ENCODE measurements at places on chromosomes 11 and 22. TPM values are rescaled to one million over a fixed set of nuclear protein-coding genes. Genes with fewer than 3 reads are reported as not detected.

OR52I1 gene
- not detected for total RNA-seq

HORMAD2 gene
- not detected for total RNA-seq

TUB gene
- 48.2 TPM for total RNA-seq

OR4A16 gene
- total RNA-seq, result not detected

FOLR1 gene
- 1.8 TPM for total RNA-seq

LRP4 gene
- total RNA-seq, result 19.2 TPM

OR51I1 gene
- 0.60 TPM for total RNA-seq

CHRDL2 gene
- not detected for total RNA-seq

TTLL1 gene
- 38.2 TPM for total RNA-seq

RIMBP3C gene
- 3.2 TPM for total RNA-seq

MORC2 gene
- total RNA-seq, result 28.8 TPM

OR2D2 gene
- total RNA-seq, result not detected

DEUP1 gene
- 0.27 TPM for total RNA-seq

SMCO4 gene
- 62.9 TPM for total RNA-seq

KRTAP5-9 gene
- total RNA-seq, result not detected

OR2AG1 gene
- not detected for total RNA-seq

HTR3B gene
- not detected for total RNA-seq

SCGB1C1 gene
- not detected for total RNA-seq

GVQW3 gene
- total RNA-seq, result 8.1 TPM

MS4A8 gene
- not detected for total RNA-seq

ABCG4 gene
- total RNA-seq, result 3.2 TPM

Data from cardiac muscle cell (in vitro differentiated cells and primary cell).